T-cell (primary cell): ENCODE measurements at places on chromosomes 3 and 15. TPM values are rescaled to one million over a fixed set of nuclear protein-coding genes. Genes with fewer than 3 reads are reported as not detected.

DNA sequence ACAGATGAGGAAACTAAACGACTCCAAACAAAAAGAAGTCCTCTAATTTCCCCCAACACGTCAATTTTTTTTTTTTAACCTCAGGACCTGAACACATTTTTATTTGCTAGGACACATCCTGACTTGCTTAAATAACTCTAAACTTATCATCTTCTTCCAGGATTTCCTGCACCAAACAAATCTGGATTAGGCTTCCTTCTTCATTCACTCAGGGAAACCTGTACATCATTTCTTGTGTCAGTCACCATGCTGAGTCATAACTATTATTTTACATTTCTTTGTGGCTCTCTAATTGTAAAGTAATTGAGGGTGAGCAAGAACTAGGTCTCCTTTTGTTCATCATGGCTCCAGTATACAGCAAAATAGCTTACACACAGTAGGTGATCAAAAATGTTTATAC lies 433.4 kb upstream of the GBE1 start:
- H3K36me3 ChIP-seq: no peaks in the 10 kb centered on the region
- no peak overlapping the region for H3K4me3 ChIP-seq
- H3K27me3 ChIP-seq: no peaks in the 10 kb centered on the region
- H3K27ac ChIP-seq: no peak overlapping the region
- H3K4me1 ChIP-seq: no peaks in the 10 kb centered on the region
- no peak for DNase-seq

GRCh38 chr3:52392216-52392930 lies 52.5 kb downstream of the SEMA3G start:
- H3K4me3 ChIP-seq: no peak overlapping the region
- H3K27ac ChIP-seq: no peak overlapping the region
- no peaks in the 10 kb centered on the region for H3K4me1 ChIP-seq
- H3K27me3 ChIP-seq: no peaks in the 10 kb centered on the region
- DNase-seq: no peak

DNA sequence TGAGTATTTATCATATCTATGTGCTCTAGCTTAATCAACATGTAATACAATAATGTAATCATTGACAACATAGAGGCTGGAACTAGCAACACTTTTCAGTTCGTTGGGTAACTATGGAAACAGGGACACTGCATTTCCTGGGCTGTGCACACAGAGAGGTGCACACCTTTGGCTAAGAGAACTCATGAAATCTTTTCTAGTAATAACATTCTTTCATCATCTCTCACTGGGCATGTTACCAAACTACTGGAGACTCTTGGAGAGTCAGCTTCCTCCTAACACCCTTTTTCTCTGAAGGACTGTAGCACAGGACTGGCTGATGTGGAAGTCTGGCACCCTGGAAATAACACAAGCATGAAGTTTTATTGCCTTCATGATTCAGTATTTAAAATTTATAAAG lies 135.6 kb downstream of the KCNMB2 start:
- no peaks in the 10 kb centered on the region for H3K4me1 ChIP-seq
- no peaks in the 10 kb centered on the region for H3K36me3 ChIP-seq
- no peaks in the 10 kb centered on the region for H3K27me3 ChIP-seq
- no peak overlapping the region for H3K4me3 ChIP-seq
- no peak overlapping the region for H3K27ac ChIP-seq
- DNase-seq: no peak

- no peak overlapping the region for H3K4me3 ChIP-seq
- DNase-seq: no peak
- H3K27me3 ChIP-seq: no peaks in the 10 kb centered on the region
- H3K27ac ChIP-seq: no peak overlapping the region
- H3K4me1 ChIP-seq: no peaks in the 10 kb centered on the region
Observed at GRCh38 chr3:39090922-39091321, 16.5 kb downstream of the GORASP1 start.

GRCh38 chr3:21620511-21621155 lies 130.4 kb downstream of the ZNF385D start:
- no peak overlapping the region for H3K4me3 ChIP-seq
- H3K27me3 ChIP-seq: no peaks in the 10 kb centered on the region
- H3K27ac ChIP-seq: no peak overlapping the region
- H3K4me1 ChIP-seq: no peaks in the 10 kb centered on the region
- DNase-seq: no peak

DNA sequence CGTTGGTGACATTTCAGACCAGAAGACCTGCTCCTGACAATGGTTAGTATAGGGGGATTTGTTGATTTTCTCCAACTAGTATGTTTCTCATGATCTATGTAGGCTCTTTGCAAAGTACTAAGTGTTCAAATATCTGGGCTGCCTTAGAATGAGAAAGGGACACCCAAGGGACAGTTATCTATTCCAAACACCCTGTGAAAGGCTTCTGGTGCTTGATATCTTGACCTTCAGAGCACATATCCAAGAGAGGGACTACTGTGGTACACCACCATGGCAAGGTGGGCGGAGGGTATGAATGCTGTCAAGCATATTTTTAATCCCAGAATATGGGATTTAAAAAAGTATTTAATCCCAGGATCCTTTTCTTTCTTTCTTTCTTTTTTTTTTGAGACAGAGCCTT lies 1.1 kb downstream of the FANCD2OS start:
- no peak for DNase-seq
- H3K36me3 ChIP-seq: no peaks in the 10 kb centered on the region
- H3K27ac ChIP-seq: no peak overlapping the region
- no peaks in the 10 kb centered on the region for H3K4me1 ChIP-seq
- no peaks in the 10 kb centered on the region for H3K27me3 ChIP-seq
- no peak overlapping the region for H3K4me3 ChIP-seq

DNA sequence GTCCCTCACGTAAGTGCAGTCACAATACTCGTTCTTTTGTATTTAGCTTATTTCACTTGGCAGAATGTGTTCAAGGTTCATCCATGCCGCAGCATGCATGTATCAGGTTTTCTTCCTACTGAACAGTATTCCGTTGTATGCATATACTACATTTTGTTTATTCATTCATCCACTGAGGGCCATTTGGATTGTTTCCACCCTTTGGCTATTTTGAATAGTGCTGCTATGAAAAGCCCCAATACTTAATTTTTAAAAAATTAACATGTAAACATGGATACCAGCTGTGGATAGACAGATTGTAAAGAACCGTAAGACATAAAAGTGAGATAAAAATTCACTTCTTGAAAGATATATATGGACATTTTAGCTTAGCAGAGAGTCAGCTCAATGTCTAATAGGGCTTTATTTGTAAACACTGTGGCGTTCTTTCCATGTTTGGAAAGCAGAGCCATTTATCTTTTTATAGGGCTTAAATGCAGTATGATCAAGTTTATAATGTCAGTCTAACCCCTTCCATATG lies 115.9 kb downstream of the VPS8 start:
- no peak overlapping the region for H3K27ac ChIP-seq
- no peaks in the 10 kb centered on the region for H3K4me1 ChIP-seq

- H3K4me3 ChIP-seq: no peak overlapping the region
- DNase-seq: no peak
- H3K27ac ChIP-seq: no peak overlapping the region
- H3K4me1 ChIP-seq: peaks cover 21% of the 10 kb centered on the region
Observed at GRCh38 chr3:57758686-57759085, 2.6 kb downstream of the SLMAP start.

- no peak for DNase-seq
- H3K27ac ChIP-seq: no peak overlapping the region
- peaks cover 2% of the 10 kb centered on the region for H3K4me1 ChIP-seq
- no peak overlapping the region for H3K4me3 ChIP-seq
- peaks cover 74% of the 10 kb centered on the region for H3K36me3 ChIP-seq
Observed at GRCh38 chr15:34359416-34359815, 7.6 kb downstream of the LPCAT4 start.

GRCh38 chr3:52059781-52060180 lies 3.4 kb upstream of the DUSP7 start:
- H3K27ac ChIP-seq: no peak overlapping the region
- H3K4me1 ChIP-seq: no peaks in the 10 kb centered on the region
- H3K4me3 ChIP-seq: no peak overlapping the region
- H3K36me3 ChIP-seq: no peaks in the 10 kb centered on the region

DNA sequence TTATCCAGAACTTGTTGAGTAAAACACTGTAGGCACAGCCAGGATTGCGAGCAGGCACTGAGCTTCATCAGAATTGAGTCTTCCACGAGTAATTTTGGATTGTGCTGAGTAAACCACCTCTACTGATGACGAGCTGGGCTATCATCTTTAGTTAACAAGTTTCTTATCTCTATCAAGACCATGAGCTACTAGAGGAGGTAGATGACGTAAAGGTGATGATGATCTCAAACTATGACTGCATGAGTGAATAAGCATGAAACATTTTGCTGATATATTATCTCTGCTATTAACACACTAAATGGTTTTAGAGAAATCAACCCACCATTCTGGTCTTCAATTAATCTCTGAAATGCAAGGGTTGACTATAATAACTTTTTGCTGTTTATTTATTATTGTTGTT lies 506.0 kb downstream of the GBE1 start:
- H3K4me1 ChIP-seq: no peaks in the 10 kb centered on the region
- no peak overlapping the region for H3K27ac ChIP-seq
- no peak overlapping the region for H3K4me3 ChIP-seq
- H3K27me3 ChIP-seq: no peaks in the 10 kb centered on the region
- no peaks in the 10 kb centered on the region for H3K36me3 ChIP-seq
- no peak for DNase-seq

- H3K27me3 ChIP-seq: no peaks in the 10 kb centered on the region
- H3K4me3 ChIP-seq: no peak overlapping the region
- DNase-seq: no peak
- H3K27ac ChIP-seq: no peak overlapping the region
- H3K4me1 ChIP-seq: peaks cover 6% of the 10 kb centered on the region
- no peaks in the 10 kb centered on the region for H3K36me3 ChIP-seq
Observed at GRCh38 chr3:44125882-44126281, 115.8 kb upstream of the TOPAZ1 start.

DNA sequence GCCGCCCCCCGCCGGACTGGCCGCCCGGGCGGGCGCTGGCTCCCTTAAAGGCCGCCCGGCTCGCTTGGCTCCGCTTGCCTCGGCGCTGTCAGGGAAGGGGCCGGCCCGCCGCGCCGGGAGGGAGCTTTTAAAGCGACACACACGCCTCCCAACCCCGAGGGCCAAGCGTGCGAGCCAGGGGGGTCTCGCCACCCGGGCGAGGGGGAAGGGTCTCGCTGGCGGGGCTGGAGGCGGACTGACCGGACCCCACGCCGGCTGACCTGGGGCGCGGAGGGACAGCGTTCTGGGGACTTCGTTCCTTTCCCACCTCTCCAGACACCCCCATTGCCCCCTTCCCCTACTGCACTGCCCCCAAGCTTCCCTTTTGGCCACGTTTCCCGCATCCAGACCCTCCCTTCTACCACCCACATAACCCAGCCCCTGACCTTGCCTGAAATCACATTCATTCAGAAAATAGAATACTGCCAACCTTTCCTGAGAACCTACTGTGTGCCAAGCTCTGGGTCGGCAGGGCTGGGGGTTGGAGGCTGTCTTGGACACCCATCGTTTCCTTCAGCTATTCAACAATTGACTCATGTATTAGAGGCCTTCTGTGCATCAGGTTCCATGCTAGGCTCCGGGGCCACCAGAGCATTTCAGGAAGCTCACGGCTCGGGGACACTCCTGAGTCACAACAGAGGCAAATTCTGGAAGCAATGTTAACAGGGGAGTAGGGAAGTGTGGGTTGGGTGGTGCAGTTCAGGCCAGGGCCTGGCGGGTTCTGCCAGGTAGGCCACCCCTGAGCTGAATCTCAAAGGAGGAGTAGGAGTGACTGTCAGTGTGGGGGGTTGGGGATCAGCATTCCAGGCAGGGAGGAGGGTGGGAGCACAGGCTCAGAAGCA lies at the start of gene INSYN1:
TSS of gene INSYN1 (minus strand) at position 102 of the 881 bp plus-strand sequence. CDS start 2,221 bp downstream, outside the sequence.
- H3K27ac ChIP-seq: no peak within 1 kb of the TSS
- peaks cover 2% of the 10 kb centered on the region for H3K27me3 ChIP-seq
- no peak within 1 kb of the TSS for H3K4me3 ChIP-seq
- H3K36me3 ChIP-seq: no peaks in the 10 kb centered on the region

- no peaks in the 10 kb centered on the region for H3K4me1 ChIP-seq
- DNase-seq: no peak
- H3K27me3 ChIP-seq: no peaks in the 10 kb centered on the region
- no peak overlapping the region for H3K27ac ChIP-seq
Observed at GRCh38 chr3:135009014-135009413, 214.0 kb downstream of the EPHB1 start.

GRCh38 chr3:134449951-134450350 lies 35.8 kb downstream of the ANAPC13 start:
- no peaks in the 10 kb centered on the region for H3K4me1 ChIP-seq
- H3K27ac ChIP-seq: no peak overlapping the region
- H3K4me3 ChIP-seq: no peak overlapping the region
- no peak for DNase-seq
- no peaks in the 10 kb centered on the region for H3K36me3 ChIP-seq
- no peaks in the 10 kb centered on the region for H3K27me3 ChIP-seq

DNA sequence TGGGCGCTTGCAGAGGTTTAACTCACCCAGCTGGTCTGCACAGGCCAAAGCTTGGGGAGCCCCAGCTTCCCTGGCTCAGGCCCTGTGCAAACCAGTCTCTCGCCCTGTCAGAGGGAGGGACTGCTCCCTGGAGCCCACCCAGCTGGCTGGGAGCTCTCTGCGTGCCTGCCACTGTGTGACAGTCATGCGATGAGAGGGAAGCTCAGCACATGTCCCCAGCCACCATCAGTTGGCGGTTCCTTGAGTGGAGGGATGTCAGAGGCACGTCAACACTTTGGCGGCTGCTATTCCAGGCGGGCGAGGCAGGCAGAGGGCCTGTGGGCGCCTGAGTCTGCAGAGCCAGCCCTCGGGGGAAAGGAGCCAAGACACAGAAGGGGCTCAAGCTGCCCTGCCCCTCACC lies 324.6 kb downstream of the UACA start:
- H3K27ac ChIP-seq: no peak overlapping the region
- H3K36me3 ChIP-seq: no peaks in the 10 kb centered on the region
- no peak for DNase-seq
- H3K27me3 ChIP-seq: no peaks in the 10 kb centered on the region
- H3K4me3 ChIP-seq: no peak overlapping the region

DNA sequence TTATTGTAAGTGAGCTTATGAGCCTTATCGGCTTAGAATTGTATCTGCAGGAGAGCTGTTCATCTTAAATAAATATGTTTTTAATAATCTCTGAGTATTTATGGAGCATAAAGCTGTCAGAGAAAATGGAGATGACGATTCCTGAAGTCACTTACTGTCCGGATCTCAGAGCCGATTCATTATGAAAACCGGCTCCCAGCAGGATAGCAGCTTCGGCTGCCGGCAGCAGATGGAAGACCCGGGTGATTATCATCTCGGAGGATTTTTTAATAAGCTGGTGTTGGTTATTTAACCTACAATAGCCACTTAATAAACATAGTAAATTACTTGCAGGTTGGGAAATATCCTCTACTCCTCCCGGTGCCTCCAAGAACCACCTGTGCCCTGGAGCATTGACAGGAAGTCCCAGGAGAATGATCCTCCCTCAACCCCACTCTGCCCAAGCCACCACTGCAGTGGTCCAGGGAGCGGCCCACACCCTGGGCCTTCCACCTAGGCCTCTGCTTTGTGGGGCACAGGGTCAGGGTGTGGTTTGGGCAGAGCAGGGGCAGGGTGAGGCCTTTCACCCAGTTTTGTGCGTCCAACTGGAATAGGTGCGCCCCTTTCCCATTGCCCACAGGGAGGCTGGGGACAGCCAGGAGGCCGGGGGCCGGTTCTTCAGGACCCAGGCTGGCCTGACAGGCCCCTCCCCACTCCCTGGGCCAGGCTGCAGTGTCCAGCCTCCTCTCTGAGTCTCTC lies 42.2 kb upstream of the PRR23E start:
- no peak overlapping the region for H3K27ac ChIP-seq
- H3K4me1 ChIP-seq: no peaks in the 10 kb centered on the region
- no peak for DNase-seq
- H3K27me3 ChIP-seq: peaks cover 22% of the 10 kb centered on the region

The ATP1B3 gene
- 35.3 TPM for total RNA-seq
